ENCODE measurements at places on chromosomes 3 and 15.

- DNase-seq: no peak
Measured at GRCh38 chr15:58053315-58054153, 12.0 kb downstream of the ALDH1A2 start.

DNA sequence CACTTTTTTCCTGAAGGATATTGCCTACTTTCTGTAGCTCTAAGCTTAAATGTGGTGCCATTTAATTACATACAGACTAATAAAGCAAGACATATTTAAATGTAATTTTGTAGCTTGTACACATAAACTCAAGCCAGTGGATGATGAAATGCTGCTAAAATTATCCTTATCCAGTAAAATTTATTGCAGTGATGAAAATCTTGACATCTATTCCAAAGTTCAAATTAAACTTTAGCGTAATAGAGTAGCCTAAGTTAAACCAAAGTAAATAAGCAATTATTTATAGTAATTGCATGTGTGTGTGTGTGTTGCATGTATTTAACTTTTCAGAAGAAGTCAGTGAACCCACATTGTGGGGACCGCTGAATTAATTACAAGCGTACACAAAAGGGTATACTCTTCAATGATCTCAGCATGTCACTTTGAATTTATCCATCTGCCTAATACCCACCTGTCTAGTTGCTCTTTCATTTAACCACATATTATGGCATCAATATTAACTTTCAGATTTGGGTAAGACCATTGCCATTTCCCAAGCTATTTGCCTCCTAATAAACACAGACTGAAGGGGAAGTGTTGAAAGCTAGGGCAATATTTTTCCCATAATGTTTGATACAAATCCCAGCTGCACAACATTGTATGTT, 85.0 kb downstream of the MECOM start:
- DNase-seq: no peak

- DNase-seq: no peak
Measured at GRCh38 chr3:182027366-182027765, 315.6 kb downstream of the SOX2 start.

DNA sequence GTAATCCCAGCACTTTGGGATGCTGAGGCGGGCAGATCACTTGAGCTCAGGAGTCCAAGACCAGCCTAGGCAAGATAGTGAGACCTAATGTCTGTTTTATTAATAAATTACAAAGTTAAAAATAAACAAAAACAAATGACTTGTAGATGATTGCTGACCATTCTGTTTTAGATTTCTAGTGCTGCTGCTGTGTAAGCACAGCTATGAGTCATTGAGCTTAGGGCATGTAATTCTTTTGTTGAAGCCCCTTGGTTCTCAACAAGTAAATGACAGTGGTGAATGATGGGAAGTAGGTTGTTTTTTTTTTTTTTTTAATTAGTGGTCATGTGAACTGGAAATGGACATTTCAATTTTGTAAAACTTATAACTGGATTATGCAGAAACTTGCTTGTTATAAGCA, 63.3 kb downstream of the LEO1 start:
- no peak for DNase-seq

- DNase-seq: no peak
Measured at GRCh38 chr15:25792128-25792527, 71.0 kb downstream of the ATP10A start.

GRCh38 chr3:75737831-75738493, 47.4 kb downstream of the ZNF717 start:
- DNase-seq: no peak

- DNase-seq: no peak
Measured at GRCh38 chr3:130619196-130619595, 102.2 kb downstream of the COL6A6 start.

Measured in H54 (cell line).